AG08395 (cell line): ENCODE measurements at places on chromosomes 3 and 15.

GRCh38 chr3:49841126-49841696, 15.2 kb downstream of the TRAIP start:
- no peak for DNase-seq

DNA sequence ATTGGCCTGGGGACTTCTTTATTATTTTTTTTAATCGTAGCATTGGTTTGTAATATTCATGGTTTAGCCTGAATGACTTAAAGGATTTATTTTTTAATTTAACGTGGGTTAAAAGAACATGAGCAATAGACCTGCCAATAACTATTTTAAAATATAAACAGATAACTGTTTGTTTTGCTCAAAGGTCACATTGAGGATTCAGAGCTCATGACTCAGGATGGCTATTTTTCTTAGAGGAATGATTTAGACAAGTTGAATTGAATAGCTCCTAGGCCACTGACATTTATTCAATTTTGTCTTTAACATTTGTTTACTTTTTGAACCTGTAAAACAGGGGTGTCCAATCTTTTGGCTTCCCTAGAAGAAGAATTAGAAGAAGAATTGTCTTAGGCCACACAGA, 68.5 kb downstream of the ITPR1 start:
- DNase-seq = no peak

DNA sequence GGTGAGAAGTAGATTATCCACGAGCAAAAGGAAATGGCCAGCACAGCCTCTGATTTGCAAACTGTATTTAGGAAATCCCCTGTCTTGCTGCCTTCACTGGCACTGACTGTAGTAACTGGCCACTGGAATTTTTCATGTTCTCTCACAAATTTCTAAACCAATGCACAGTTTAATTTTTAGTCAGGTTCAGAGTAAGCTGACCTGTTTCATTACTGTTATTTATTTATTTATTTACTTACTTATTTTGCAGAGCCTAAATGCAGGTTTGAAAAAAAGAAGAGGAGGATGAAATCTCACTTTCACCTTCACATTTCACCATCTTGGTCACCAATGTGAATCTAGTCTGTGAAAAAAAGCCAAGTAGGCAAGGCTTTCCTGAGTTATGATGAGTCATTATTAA, 291.0 kb downstream of the PLOD2 start:
- no peak for DNase-seq

DNA sequence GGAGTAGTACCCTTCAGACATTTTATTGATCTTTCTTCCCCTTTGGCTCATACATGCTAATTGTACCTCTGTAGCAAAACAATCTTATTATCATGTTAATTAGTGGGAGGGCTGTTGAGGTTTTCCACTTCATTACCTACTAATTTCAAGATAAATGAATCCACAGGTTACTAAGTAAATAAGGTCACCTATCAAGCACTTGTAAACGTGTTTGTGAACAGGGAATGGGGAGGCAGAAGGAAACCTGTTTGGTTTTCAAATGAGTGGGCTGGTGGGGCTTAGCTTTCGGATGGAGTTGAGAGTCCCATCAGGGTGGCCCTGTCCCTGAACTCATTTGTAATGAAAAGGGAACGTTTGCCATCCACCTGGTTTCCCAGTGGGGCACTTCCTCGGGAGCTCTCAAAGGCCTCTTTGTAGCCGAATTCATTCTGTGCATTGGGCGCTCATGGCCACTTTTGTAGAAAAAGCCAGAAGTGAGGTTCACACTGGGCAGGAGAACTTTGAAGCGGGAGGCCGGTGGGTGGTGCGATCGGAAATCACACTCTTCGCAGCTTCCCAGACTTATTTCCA, 419.8 kb upstream of the NR2F2 start:
- no peak for DNase-seq

- no peak for DNase-seq
These were observed 37.6 kb downstream of the C2CD4A start for GRCh38 chr15:62104401-62104800.

GRCh38 chr15:97174886-97175540, 785.5 kb upstream of the ARRDC4 start:
- DNase-seq = no peak

GRCh38 chr3:122325769-122326168, 721 bp downstream of the CSTA start:
- DNase-seq = no peak

GRCh38 chr3:98188545-98188944, 22.0 kb downstream of the OR5H15 start:
- no peak for DNase-seq

DNA sequence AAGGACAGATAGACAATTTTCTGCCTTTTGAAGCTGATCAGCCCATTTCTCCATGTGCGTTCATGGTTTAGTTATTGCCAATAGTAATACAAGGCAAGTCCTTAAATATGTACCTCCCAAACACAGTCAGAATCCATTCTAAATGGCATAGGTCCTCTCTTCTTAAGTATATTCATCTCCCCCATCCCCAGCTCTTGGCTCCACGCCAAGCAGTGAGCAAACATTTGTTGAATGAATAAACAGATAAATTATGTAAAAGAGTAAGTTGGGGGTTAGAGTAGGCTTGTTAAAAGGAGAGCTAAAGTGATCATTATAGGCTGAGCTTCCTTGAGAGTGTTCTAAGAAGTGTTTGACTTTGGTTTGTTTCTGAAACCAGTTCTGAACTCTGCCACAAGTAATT, 241.3 kb downstream of the ITPR1 start:
- DNase-seq = no peak

- DNase-seq = peak; percentile 82
These were observed at the start of gene FSTL1 for GRCh38 chr3:120450600-120451271. TSS of gene FSTL1 (minus strand) at chr3:120450992. CDS start at chr3:120450746, 246 bp downstream.

- DNase-seq = no peak
These were observed 713.9 kb upstream of the GBE1 start for GRCh38 chr3:82475306-82475705.

- DNase-seq = no peak
These were observed 248.7 kb downstream of the TUSC7 start for GRCh38 chr3:116958291-116958690.
